AG09319 (cell line): ENCODE measurements at places on chromosomes 1 and 21.

GRCh38 chr1:116819081-116819480, 64.9 kb downstream of the CD2 start:
- DNase-seq, result no peak

- DNase-seq, result no peak
Observed at GRCh38 chr1:65459397-65459768, 38.9 kb downstream of the LEPR start.

GRCh38 chr1:185533596-185533995, 200.6 kb upstream of the HMCN1 start:
- DNase-seq, result no peak

DNA sequence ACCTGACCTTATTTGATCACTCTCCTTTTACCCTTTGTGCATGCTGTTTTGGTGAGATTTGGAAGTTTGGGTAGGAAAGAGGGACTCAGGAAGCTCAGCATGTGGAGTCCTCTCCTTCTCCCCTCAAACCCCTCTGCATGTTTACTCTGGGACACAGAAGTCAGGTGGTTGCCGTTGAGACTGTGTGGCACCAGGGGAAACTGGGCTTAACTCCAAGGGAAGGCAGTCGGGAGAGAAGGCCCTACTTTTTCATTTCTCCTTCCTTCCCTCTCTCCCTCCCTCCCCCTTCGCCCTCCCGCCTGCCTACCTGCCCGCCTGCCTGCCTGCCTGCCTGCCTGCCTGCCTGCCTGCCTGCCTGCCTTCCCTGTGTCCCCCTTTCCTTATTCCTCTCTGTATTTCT, 34.8 kb upstream of the TTC22 start:
- no peak for DNase-seq

DNA sequence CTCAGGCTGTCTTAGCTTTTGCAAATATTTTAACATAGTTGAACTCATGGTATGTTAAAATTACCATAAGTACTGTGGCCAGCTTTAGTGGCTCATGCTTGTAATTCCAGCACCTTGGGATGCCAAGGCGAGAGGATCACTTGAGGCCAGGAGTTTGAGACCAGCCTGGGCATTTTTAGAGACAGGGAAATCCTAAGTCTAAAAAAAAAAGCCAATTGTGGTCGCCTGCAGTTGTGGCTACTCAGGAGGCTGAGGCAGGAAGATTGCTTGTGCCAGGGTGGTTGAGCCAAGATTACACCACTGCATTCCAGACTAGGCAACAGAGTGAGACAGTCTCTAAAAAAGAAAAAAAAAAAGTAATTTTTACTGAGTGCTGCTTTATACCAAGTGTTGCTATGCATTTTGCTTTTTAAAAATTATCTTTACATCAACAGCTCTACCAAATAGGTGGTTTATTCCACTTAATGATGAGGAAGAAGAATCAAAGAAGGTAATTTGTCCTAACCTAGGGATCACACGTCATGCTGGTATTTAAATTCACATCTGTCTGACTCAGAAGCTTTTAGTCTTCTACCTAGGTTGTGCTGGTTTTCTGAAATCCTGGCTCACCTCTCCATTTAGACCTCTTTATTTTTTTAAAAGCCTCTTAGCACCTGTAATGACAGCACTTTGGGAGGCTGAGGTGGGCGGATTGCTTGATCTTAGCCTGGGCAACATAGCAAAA, 16.8 kb downstream of the PPP1R12B start:
- no peak for DNase-seq

- DNase-seq, result no peak
Observed at GRCh38 chr1:61474269-61474817, 250.6 kb downstream of the TM2D1 start.

DNA sequence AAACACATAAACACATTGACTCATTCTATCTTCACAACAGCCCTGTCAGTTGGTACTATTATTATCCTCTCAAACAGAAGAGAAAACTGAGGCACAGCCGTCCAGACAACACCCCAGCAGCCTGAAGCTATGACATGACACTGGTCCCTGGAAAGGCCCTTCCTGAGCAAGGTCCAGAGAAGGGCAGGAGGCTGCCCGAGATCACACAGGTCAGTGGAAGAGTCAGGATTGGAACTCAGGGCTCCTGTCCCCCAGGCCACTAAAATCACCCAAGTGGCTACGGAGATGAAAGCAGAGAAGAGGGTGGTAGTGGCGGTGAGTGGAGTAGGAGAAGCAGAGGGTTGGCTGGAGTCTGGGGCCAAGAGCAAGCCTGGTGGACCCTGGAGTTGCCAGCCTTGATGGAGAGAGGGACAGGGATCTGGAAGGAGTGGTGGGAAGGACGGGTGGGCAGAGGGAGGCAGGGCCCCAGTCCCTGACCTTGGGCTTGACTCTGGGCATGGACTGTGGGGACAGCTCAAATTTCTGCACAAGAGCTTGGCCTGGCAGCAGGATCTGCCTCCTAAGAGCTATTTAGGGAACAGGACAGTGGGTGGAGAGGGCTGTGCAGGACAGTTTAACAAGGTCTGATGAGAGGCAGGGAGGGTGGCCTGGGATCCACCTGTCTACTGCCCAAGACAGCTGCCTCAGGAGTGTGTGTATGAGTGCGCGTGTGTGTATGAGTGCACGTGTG, 15.8 kb downstream of the MYOM3 start:
- DNase-seq, result no peak

- peak; percentile 49 for DNase-seq
Observed at GRCh38 chr1:230824919-230825721, 43.2 kb downstream of the C1orf198 start.

GRCh38 chr1:107804741-107805140, 160.2 kb downstream of the VAV3 start:
- DNase-seq, result no peak

DNA sequence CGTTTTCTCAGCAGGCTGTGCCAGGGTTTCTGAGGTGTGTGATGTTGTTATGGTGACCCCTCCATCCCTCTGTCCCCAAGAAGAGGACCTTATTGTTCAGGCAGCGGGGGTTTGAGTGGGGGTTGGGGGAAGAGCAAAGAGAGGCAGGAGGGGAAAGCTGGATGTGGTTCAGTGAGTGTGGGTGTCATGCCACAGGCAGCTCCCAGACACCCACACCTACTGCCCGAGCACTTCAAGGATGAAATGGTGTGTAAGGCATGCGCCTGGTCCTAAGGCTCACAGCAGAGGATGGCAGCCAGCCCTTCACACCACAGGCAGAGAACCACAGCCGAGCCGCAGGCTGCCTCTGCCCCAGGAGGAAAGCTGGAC, 49.9 kb upstream of the STUM start:
- no peak for DNase-seq

- DNase-seq, result no peak
Observed at GRCh38 chr1:8016210-8016894, 9.8 kb downstream of the ERRFI1 start.

DNA sequence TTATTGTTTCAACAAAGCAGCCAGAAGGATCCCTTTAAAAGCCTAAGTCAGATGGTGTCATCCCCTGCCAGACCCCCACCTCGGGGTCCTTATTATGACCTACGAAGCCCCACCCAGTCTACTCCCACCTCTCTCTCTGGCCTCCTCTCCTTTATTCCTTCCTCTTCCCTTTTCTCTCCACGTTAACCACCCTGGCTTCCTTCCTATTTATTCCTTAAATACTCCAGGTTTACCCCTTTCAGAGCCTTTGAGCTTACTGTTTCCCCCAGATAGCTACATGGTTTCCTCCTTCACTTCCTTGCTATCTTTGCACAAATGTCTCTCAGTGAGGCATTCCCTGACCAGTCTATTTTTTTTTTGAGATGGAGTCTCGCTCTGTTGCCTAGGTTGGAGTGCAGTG, 12.0 kb upstream of the SLC9A1 start:
- DNase-seq, result no peak

- no peak for DNase-seq
Observed at GRCh38 chr1:10773851-10774614, 22.4 kb downstream of the CASZ1 start.

DNA sequence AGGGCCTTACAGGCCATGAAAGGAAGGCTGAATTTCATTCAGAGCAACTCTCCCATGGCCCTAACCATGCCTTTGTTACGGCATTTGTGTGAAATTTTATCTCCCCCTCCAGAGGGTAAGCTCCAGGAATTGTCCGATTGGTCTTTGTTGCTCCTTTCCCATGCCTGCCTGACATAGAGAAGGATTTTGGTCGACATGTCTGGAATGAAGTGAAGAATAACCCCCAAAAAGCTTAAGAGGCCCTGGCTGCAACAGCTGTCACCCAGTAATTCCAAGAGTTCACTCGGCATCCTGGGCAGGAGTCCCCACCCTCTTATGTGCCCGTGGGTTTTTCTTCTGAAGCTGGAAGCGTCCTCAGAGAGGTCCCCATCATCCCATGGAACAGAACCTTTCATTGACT, 20.6 kb downstream of the CDA start:
- DNase-seq, result no peak

GRCh38 chr1:167312871-167313270, 92.2 kb downstream of the POU2F1 start:
- DNase-seq, result no peak

GRCh38 chr1:66265796-66266195, 268.2 kb upstream of the SGIP1 start:
- no peak for DNase-seq

DNA sequence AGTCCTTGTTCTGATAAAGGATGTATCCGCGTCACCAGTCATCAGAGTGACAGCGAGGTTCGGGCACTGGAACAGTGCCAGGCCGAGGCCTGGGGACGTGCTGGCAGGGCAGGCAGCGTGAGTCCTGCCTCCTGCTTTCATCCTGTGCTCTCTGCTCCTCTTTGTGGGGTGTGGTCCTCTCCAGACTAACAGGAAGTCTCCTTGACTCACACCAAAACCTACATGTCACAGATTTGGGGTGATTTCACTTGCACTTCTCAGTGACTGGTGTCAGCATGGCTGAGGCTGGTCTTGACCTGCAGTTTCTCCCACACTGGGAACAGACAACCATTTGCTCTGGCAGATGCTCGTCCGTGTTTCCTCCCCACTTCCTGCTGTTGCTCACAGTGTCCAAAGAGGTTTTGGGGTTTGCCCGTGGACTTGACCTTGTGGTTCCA, 8.8 kb upstream of the NLRP3 start:
- no peak for DNase-seq

DNA sequence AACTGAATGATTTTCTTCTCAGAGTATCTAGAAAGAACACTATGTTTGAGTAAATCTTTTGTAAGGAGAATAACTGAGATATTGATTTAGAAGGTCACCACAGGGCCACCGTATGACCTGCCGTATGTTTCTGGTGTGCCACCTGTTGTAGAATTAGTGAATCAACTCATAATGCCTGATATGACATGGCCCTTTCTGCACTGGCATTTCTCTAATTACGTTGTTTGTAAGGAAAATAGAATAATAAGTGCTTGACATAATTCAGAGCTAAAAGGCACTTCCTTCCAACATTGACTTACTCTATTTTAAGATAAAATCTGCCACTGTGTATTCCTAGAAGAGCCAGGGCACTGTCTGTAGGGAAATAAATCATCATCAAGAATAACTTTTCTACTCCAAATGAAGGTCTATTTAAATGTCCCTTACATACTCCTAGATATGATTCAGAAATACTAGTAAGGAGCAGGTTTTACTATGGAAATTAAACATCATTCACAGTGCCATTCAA, 101.7 kb downstream of the PHTF1 start:
- DNase-seq, result no peak

DNA sequence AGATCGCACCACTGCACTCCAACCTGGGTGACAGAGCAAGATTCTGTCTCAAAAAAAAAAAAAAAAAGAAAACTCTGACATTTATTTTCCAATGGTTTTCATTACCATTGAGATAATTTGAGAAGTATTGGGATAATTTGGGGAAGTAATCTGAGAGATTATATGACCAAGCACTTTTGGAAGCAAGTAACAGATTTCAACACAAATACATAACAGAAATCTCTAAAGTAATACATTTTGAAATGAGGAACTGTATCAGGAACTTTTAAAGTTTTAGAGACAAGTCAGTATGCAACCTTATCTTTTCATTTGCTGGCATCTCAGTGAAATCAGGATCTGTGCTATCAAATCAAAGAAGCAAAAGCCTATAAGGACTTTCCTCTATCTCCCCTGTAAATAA, 25.4 kb upstream of the SLC16A1 start:
- DNase-seq, result no peak

- no peak for DNase-seq
Observed at GRCh38 chr1:36947384-36947783, 86.9 kb downstream of the GRIK3 start.

GRCh38 chr1:154982341-154982740, 803 bp upstream of the FLAD1 start:
- DNase-seq, result no peak

DNA sequence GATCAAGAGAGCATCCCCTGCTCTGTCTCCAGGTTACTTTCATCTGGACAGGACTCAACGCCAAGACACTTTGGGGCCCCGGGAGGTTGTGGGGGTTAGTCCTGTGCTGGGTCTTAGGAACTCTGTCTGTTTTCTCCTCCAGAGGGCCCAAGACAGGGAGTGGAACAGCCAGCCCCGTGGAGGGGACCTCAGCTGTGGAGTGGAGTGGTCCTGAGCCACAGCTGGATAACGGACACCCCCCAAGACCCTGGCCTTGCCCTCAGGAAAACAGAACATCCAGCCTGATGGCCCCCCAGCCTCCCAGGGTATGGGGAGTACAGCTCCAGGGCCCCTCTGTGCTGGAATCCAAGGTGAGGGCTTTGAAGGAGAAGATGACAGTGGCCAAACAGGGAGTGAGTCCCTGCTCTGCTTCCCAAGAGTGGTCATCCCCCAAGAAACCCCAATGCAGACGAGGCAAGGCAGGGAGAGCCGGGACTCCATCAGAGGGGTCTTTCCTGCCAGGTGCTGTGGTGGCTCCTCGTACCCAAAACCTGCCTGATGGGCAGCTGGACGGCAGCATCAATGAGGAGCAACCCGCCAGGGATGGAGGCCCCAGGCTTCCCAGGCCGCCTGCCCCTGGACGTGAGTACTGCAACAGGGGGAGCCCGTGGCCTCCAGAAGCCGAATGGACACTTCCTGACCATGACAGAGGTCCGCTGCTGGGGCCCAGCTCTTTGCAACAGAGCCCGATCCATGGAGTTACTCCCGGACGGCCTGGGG, 3.5 kb downstream of the KIAA1614 start:
- DNase-seq, result no peak

DNA sequence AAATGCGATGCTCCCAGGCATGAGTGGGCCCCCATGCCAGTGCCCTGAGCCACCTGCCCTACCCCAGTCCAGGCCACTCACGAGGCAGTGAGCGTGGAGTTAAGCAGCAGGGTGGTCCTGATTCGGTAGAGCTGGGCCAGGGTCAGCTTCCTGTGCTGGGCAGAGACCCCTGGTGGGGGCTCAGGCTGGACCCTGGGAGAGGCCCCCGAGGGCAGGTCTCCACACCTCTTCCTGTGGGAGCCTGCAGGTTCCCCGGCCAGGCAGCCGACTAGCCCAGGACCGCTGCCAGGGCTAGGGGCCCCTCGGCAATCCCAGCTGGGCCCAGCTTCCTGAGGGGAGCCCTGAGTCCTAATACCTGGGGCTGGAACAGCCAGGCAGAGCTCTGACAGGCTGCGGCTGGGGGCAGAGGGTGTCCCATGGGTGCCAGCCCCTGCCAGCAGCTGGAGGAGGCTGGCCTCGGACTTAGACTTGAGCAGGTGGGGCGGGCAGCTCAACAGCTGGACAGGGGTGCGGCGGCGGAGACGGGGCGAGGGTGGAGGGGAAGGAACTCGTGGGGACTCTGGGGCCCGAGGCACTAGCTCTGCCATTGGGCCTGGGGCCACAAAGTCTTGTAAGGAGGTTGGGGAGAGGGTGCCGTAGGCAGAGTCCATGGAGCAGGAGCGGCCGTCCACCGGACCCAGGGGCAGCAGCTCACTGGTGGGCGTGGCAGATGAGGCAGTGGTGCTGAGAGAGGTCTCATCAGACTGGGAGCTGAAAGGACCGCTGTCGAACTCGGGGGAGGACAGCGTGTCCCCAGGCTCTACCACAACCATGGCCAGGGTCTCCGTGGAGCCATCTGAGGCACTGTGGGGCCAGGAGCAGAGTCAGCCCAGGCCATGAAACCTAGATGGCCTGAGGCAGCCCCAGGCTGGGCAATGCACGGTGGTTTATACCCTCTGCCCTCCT, 2.0 kb upstream of the TNFRSF25 start:
- no peak for DNase-seq
